ENCODE measurements at places on chromosomes 12 and 14.

- no peak for DNase-seq
Observed at GRCh38 chr14:103280278-103280928, 53.6 kb upstream of the EIF5 start.

DNA sequence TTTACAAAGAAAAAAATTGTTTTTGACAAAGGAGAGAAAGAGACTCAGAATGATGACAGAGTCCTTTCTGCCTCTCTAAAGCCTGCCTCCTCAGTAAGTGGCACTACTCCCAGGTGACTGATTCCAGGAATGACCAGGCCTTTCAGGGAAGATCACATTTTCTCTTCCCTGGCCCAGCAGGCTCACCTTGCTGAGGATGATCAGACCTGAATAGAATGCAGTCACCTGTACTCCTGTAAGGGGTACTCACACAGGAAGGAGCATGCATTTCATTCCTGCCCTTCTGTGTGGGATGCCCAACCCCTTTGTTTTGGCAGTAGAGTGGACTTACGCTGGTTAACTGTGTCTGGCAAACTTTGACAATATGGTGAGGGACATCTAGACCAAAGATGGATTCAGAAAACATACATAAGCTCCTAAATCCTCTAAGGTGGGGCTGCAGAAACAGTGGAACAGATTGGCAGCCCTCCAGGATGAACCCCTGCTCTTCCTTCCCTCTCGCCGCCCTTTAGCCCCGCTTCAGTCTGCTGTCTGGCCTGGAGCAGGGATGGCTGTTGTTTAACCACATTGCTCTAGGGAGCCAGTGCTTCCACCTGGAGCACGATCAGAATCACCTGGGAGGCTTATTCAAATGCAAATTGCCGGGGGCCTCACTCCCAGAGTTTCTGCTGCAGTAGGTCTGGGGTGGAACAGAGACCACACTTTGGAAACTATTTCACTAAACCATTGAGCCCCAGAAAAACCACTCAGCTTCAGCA is 29.8 kb downstream of the ERG28 start:
- no peak for DNase-seq

DNA sequence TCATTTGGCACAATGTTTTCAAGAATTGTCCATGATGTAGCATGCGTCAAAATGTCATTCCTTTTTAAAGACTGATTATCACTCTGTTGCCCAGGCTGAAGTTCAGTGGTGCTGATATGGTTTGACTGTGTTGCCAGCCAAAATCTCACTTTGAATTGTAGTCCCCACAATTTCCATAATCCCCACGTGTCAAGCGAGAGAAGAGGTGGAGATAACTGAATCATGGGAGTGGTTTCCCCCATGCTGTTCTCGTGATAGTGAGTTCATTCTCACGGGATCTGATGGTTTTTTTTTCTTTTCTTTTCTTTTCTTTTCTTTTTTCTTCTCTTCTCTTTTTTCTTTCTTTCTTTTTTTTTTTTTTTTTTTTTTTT is 21.8 kb upstream of the LRRK2 start:
- DNase-seq = no peak

DNA sequence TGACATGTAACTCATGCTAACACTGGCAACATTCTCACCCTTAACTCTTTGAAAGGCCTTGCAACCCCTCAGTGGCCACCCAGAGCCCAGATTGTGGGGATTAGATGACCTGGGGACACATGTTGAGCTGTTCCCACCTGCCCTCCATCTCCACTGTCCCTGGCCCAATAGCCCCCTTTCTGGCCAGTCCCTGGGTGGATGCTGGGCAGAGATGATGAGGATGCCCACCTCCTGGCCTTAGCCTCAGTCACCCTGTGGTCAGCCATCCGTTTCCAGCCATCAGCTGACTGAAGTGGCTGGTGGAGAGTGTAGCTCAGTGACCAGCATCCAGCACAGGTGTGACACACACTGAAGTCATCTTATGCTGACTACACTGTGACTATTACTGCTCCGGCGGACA is 4.7 kb downstream of the ANHX start:
- DNase-seq = no peak

DNA sequence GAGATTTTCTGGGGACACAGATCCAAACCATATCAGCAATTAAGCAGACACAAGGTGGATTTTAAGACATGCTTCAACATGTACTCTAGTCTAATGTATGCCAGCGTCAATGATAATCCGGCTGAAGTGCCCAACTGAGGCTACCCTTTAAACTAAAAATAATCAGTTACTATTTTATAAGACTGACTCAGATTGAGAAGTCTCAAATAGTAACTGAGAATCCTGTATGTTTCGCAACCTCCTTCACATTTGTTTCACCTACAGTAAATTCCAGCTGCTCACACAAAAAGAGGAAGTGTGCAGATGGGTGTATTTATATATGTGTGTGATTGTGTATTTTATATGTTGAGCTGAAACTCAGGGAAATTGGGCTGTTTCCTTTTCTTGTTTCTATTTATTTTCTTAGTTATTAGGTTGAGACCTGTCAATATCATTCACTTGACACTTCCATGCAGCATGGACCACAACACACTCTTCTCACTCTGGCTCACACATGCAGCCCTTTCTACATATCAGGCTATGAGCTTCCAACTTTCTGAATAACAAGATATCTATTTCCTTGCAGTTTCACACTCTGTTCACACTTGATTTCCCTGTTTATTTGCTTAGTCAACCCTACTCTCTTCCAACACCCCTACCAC is 1224.9 kb upstream of the TMEM132C start:
- no peak for DNase-seq

DNA sequence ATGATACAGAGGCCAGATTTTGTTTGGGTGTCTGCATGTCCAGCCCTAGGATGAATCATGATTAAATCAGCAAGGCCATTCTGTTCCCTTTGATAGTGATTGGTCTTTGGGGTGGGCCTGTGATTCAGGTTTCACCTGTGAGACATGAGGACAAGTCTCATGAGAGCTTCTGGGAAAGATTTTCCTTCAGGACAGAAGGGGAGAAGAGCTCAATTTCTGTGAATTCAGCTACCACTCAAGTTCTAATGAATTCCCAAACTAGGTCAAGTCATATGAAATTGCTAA is 73.4 kb downstream of the ZNF664 start:
- no peak for DNase-seq

DNA sequence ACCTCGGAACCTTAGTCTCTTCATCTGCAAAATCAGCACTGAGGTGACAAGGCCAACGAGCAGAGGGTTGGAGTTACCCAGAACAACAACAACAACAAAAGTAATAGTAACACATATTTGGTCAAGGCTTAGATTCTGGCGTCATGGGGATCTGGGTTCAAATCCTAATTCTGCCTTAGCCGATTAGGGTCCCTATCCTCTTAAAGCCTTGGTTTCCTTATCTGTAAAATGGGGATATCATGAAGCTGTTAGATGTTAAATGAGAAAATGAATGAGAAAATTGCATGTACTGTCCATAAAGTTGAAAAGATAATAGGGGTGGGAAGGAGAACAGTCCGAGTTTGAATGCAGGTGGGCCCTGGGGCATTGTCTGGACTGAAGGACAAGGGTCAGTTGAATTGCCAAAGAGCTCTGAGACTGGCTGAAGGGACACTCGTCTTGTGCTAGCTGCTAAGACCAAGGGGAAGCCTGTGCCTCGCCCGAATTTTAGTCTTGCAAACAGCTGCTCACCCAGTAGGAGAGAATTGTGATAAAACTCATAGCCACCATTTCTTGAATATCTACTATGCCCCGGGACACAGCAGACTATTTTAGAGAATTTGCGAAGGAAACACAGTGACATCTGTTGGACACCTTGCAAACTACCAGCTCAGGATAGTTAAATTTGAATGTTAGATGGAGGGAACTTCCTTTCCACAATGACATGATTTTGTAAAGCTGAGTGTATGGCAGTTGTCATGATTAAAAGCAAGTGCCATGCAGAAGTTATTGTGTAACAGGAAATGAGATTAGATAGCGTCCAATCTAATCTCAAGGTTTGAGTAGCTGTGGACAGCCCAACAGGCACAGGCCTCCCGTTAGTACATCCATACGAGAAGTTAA is 6.8 kb upstream of the HNF1A start:
- no peak for DNase-seq

Data from stimulated activated CD4-positive, alpha-beta T cell treated with anti-CD3 and anti-CD28 coated beads, Interleukin-1b, Interleukin-23, amount 100 ng/mL, for 48 hours (primary cell).